ENCODE measurements at places on chromosomes 16 and 17.

GRCh38 chr17:53313746-53314145 lies 509.0 kb upstream of the KIF2B start:
- no peak for DNase-seq

GRCh38 chr16:89266521-89267134 lies 49.1 kb downstream of the ZNF778 start:
- DNase-seq, result no peak

GRCh38 chr16:54647725-54648221 lies 282.9 kb upstream of the IRX5 start:
- DNase-seq, result no peak

DNA sequence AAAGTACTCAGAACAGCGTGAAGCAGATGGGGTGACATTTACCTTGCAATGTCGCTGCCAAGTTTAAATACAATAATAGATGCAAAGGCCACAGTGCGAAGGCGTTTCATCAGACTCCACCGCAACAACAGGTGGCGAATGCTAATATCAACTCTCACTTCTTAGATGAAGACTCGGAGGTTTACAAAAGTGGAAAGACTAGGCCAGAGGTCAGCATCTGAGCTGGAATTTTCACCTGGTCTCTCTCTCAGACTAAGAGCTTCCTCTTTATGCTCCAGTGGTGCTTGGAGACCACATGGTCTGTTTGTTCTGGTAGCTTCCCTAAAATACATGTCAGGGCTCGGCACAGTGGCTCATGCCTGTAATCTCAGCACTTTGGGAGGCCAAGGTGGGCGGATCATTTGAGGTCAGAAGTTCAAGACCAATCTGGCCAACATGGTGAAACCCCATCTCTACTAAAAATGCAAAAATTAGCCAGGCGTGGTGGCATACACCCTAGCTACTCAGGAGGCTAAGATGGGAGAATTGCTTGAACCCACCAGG lies 169.1 kb downstream of the XYLT1 start:
- no peak for DNase-seq

GRCh38 chr17:72717276-72717675 lies 375.2 kb downstream of the SLC39A11 start:
- no peak for DNase-seq

- DNase-seq, result no peak
Observed at GRCh38 chr17:27644586-27644985, 13.6 kb downstream of the LGALS9 start.

DNA sequence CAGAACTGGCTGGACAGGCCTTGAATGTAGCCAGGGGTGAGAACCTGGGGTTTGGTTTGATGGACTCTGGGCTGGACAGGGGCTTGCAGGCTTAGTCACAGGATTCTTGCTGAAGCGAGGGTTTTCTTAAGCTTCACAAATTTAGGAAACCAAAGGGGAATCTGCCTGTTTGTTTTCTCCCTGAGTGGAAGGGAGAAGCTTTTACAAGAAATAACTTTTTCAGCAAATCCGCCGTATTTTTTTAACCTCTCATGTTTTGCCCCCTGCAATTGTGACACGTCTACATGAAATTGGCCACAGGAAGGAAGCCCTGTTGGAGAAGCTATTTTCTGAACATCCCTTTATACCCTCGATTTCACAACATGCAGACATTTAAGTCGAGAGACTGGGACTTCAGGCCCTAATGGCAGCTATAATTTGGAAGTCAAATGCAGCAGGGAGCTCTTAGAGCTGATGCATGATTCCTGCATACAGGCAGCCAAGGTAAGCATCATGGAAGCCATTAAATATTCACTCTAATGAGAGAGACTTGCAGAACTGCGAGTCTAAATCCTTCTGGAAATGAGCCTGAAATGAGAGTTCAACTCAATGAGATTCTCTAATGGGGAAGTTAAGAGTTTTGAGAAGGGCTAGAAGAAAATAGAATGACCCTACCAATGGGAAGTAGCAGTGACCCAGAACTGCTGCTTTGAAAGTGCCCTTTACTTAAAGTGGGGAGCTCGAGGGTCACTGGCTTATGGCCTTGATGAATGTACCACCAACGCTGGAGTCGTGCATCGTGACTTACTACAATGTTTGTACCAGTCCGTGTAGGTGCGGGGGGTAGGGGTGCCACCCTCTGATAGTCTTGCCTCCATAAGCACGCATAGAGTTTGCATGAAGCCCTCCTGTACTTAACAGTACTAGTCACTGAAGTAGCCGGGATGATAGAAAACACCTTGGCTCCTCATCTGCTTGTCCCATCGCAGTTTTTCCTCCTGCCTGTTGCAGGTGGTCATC lies 45.1 kb upstream of the IRF8 start:
- DNase-seq, result no peak

DNA sequence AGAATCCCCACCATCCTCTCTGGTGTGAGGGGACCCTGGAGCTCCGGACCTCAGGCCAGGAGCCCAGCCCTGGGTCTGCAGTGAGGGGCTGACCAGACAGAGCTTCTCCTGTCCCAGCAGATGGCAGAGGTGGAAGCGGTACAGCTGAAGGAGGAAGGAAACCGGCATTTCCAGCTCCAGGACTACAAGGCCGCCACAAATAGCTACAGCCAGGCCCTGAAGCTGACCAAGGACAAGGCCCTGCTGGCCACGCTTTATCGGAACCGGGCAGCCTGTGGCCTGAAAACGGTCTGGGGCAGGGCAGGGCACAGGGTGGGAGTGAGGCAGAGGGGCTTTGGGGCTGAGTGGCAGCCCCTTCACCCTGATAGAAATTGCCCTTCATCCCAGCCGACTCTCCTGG lies 527 bp downstream of the UNC45B start:
- no peak for DNase-seq

DNA sequence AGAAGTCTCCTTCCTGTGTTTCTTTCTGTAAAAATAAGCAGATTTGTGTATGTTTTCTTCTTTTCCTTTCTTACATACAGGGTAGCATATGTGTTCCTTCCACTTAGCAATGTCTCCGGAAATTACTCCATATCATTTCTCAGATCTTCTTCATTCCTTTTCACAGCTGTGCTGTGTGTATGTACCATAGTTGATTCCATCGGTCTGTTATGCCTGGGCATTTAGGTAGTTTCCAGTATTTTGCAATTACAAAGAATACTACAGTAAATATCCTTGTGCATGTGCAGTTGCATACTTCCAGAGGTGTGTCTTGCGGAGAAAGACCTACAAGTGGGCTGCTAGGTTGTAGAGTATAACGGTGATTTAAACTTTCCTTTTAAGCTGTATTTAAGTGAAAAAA lies 69.8 kb downstream of the CLEC16A start:
- DNase-seq, result no peak
